ENCODE measurements at places on chromosomes 5 and 9. TPM values are rescaled to one million over a fixed set of nuclear protein-coding genes. Genes with fewer than 3 reads are reported as not detected.

- no peak for DNase-seq
Measured at GRCh38 chr5:134053840-134054338, 49.1 kb upstream of the VDAC1 start.

The DMRT2 gene
- total RNA-seq, result 0.21 TPM

The TMEM215 gene
- total RNA-seq, result not detected

DNA sequence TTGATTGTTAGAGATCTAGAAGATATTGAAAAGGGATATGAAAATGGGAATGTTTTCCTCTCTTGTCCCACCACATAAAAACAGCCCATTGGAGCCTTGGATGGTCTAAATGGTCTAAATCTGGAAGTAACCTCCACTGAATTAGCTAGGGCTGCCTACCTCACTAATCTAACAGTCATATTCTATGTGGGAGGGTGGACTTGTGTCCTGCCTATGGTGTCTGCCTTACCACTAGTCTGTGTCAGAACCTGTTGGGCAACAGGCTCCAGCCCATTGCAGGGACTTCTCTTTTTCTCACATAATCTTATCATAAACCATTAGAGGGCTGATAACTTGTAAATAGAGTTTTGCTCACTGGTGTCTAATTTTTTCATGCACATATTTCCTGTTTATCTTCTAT is 548.8 kb upstream of the CDH18 start:
- no peak for DNase-seq

GRCh38 chr5:54671681-54672080 is 154.1 kb downstream of the SNX18 start:
- no peak for DNase-seq

DNA sequence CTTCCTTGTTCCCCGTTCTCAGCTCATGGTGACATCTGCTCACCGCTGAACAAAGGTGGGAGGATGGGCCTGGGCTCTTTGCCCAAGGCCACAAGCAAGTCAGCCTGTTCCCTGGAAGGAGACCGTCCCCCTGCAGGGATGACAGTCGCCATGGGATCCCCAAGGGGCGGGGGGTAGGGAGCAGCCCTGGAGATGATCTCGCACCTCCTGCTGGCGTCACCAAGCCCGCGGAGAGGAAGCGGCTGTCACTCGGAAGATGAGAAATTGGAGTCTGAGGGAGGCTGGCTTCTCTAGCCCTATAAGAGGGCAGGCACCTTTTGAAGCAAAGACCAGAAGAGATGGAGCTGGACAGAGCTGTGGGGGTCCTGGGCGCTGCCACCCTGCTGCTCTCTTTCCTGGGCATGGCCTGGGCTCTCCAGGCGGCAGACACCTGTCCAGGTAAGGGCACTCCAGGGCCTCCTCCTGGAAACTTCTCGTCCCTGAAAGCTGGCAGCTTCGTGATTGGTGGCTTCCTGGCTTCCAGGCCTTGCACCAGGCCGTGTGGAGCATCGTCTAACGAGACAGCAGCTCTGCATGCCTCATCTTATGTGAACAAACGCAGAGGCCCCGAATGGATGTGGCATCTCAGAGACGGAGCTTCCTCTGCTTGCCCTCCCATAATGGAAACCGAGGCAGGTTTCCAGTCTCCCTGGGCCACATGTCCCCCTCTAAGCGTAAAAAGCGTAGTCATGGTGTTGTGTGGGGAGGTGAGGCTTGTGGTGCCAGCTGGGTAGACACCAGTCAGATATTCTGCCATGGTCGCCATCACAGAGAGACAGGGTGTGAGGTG is at the start of gene FCN2:
Gene FCN2 (plus strand): TSS at position 327 of the 829 bp plus-strand sequence. CDS start 12 bp downstream, at position 339.
- no peak for DNase-seq

The GLDC gene
- total RNA-seq, result 1.1 TPM

GRCh38 chr5:132369007-132369473 is 470 bp upstream of the SLC22A5 start:
- DNase-seq, result no peak

DNA sequence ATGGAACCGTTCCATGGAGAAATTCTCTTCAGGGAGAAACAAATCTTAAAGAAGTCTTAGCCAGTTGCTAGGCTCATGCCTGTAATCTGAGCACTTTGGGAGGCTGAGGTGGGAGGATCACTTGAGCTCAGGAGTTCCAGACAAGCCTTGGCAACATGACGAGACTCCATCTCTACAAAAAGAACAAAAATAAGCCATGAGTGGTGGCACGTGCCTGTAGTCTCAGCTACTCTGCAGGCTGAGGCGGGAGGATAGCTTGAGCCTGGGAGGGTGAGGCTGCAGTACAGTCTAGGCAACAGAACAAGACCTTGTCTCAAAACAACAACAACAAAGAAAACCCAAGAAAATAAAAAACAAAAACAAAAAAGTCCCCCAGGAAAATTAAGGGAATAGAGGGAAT is 8.2 kb downstream of the HSPB3 start:
- no peak for DNase-seq

DNA sequence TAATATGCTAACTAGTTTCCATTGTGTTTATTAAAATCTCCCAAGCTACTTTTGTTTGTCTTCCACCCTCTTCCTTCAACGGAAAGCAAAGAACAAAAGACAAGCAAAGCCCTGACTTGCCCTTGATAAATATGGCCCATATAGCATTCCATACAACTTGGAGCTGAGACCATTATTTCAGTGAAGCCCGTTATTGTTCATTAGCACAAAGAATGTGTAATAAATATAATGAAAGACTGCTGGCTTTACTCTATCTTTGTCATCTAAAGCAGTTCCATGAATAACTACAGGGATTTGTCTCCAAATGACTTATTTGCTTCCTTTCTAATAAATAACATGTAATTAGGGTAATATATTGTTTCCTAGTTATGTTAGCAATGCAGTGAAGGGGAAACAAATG is 270.7 kb upstream of the TLE4 start:
- DNase-seq, result no peak

DNA sequence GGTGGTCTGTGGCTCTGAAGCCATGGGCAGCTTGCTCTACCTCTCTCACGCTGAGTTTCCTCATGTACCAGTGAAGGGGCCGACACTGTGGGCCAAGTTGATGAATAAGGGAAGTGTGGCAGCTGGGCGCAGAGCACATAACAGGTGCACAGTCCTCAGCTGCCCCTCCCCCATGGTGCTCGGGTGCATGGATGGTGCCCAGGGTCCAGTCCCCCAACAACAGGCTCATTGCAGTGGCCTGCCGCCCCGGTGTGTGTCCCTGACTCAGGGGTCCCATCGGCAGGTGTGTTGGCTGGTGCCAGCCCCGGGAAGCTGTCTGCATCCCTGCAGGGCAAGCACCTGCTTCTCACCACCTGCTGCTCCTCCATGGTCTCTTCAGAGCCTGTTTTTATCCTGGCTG is 36.6 kb downstream of the COL5A1 start:
- no peak for DNase-seq

The VAV2 gene
- 6.3 TPM for total RNA-seq

The RANBP3L gene
- not detected for total RNA-seq

The CCL27 gene
- total RNA-seq, result 0.52 TPM

Measured in activated CD4-positive, alpha-beta T cell treated with anti-CD3 and anti-CD28 coated beads, Interleukin-2, amount 10 ng/mL, durations not matched to agents 24 days and 14 days (primary cell).